ENCODE measurements at places on chromosomes 1 and 21. TPM values are rescaled to one million over a fixed set of nuclear protein-coding genes. Genes with fewer than 3 reads are reported as not detected.
A peak's percentile ranks its signal among the peaks of the same experiment; 100 is the strongest.

GRCh38 chr21:35116777-35117176, 67.7 kb upstream of the RUNX1 start:
- H3K4me1 ChIP-seq = no peaks in the 10 kb centered on the region
- no peak overlapping the region for H3K4me3 ChIP-seq
- no peaks in the 10 kb centered on the region for H3K36me3 ChIP-seq
- H3K27me3 ChIP-seq = no peaks in the 10 kb centered on the region
- DNase-seq = no peak
- H3K27ac ChIP-seq = no peak overlapping the region

- no peaks in the 10 kb centered on the region for H3K27me3 ChIP-seq
- peak overlapping the region; percentile 71 for H3K27ac ChIP-seq
- H3K4me3 ChIP-seq = peak overlapping the region; percentile 9
- no peaks in the 10 kb centered on the region for H3K4me1 ChIP-seq
- DNase-seq = no peak
Observed at GRCh38 chr1:162631546-162632191, 595 bp upstream of the DDR2 start.

- H3K36me3 ChIP-seq = no peaks in the 10 kb centered on the region
- H3K4me3 ChIP-seq = no peak overlapping the region
- no peaks in the 10 kb centered on the region for H3K27me3 ChIP-seq
- no peak for DNase-seq
- no peaks in the 10 kb centered on the region for H3K4me1 ChIP-seq
Observed at GRCh38 chr1:186244825-186245224, 130.2 kb downstream of the TPR start.

GRCh38 chr21:37484535-37485474, 118.2 kb downstream of the DYRK1A start:
- no peaks in the 10 kb centered on the region for H3K27me3 ChIP-seq
- H3K36me3 ChIP-seq = no peaks in the 10 kb centered on the region
- H3K4me3 ChIP-seq = no peak overlapping the region
- no peak for DNase-seq
- no peaks in the 10 kb centered on the region for H3K4me1 ChIP-seq

DNA sequence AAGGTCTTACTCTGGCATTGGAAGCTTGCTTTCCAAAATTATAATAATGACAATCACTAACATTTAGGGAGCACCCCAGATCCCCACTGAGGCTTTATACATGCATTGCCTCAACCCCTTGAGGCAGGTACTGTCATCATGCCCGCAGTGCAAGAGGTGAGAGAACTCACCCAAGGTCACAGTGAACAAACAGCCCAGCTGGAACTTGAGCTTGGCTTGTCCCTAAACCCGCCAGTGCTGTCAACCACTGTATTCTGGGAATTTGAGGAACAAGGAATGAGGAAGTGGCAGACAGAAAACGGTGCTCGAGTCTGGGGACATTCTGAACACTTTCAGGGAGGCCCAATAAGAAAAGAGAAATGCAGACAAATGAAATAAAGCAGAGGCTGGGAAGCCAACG, 34.6 kb upstream of the TLR5 start:
- H3K4me3 ChIP-seq = no peak overlapping the region
- no peaks in the 10 kb centered on the region for H3K27me3 ChIP-seq
- no peak for DNase-seq

MIXL1 gene
- total RNA-seq = 1.1 TPM

Measured in prostate gland (tissue), 2 donors.